HL-60 (cell line): ENCODE measurements at places on chromosomes 16 and 17.

DNA sequence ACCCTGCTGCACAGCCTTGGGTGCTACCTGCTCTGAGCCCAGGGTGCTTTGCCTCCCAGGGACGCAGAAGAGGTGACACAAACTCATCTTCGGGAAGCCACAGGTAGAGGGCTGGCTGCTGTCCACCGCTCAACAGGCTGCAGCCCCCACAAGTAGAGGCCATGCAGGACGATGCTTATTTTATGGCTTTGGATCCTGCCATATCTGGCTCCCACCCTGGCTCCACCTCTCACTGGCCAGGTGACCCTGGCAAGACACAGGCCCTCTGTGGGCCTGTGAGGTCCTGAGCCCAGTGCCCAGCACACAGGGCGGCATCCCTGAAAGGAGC, 11.3 kb upstream of the BCAR1 start:
- DNase-seq: no peak

- peak; percentile 7 for DNase-seq
Observed at GRCh38 chr16:80931801-80932707, 74.6 kb downstream of the CMC2 start.

DNA sequence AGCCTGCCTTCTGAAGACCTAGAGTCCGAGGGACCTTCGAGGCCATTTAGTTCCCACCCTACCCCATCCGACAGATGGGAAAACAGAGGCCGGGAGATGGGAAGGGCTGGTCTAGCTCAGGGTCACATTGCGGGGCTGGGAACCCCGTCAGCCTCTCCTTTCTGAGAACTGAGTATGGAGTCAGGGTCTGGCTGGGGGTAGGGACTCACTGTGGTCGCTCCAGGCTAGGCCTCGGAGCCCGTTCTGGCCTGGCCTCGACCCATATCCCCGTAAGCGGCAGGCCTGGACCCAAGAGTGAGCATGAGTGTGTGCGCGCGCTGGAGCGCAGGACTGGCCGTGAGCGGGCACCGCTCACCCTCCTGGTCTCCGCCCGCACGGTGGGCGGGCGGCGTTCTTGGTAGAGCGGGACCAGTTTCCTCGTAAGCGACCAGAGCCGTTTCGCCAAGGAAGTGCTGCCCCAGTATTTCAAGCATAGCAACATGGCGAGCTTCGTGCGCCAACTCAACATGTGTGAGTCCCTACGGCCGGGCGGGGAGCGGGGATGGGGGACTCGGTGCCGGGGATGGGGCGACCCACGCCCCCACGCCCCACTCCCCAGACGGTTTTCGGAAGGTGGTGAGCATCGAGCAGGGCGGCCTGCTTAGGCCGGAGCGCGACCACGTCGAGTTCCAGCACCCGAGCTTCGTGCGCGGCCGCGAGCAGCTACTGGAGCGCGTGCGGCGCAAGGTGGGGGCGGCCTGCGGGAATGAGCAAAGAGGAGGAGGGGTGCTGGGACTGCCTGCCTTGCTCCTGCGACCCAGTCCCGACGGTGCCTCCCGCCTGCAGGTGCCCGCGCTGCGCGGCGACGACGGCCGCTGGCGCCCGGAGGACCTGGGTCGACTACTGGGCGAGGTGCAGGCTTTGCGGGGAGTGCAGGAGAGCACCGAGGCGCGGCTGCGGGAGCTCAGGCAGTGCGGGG, 855 bp downstream of the HSF4 start:
- DNase-seq: no peak

DNA sequence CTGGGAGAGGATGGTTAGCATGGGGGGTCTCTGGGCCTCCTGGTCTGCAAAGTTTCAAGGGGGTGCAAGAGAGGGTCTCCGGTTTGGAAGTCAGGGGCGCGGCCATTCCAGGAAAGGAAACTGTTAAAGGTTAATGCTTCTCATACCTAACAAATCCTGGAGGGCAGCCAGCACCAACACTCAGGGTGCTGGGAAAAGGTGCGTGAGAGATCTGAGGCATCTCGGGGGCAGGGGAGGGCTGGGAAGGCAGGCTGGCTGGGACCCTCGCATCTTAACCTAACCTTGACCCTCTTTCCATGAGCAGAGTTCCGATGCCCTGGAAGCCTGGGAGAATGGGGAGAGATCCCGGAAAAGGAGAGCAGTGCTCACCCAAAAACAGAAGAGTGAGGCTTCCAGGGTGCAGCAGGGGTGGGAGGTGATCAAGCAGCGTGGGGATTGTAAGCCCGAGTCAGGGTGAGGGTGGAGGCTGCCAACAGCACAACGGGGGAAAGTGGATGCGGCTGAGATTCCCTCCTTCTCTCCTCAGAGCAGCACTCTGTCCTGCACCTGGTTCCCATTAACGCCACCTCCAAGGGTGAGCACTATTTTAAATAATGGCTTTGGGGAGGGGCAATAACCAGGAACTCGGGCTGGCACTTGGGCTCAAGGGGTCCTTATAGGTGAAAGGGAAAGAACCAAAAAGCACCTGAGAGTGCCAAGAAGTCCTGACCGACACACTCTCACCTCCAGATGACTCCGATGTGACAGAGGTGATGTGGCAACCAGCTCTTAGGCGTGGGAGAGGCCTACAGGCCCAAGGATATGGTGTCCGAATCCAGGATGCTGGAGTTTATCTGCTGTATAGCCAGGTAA, 996 bp downstream of the TNFSF13 start:
- peak; percentile 22 for DNase-seq

GRCh38 chr16:84896847-84897246, 77.1 kb downstream of the CRISPLD2 start:
- DNase-seq: no peak

GRCh38 chr17:36657763-36658490, 56.5 kb downstream of the MRM1 start:
- no peak for DNase-seq

- no peak for DNase-seq
Observed at GRCh38 chr17:32976605-32977004, 15.0 kb upstream of the SPACA3 start.

GRCh38 chr17:64547319-64547718, 40.5 kb downstream of the CEP95 start:
- no peak for DNase-seq

DNA sequence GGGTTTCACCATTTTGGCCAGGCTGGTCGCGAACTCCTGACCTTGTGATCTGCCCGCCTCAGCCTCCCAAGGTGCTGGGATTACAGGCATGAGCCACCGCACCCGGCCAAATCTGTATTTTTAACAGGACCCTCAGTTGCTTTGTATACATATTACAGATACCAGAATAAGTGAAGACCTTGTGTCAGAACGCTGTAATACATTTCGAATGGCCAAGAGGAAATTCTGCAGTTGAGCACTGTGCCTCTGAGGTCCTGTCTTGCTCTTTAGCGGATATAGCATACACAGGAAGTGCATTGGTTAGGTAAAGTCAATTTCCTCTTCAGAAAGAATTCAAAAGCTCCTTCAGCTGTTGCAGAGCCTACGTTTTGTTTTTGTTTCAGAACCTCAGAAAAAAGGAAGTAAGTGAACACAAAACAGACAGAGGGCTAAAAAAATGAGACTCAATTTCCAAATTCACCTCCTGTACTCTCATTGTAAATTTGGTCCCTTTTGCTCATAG, 15.7 kb downstream of the CRLF3 start:
- peak; percentile 61 for DNase-seq

DNA sequence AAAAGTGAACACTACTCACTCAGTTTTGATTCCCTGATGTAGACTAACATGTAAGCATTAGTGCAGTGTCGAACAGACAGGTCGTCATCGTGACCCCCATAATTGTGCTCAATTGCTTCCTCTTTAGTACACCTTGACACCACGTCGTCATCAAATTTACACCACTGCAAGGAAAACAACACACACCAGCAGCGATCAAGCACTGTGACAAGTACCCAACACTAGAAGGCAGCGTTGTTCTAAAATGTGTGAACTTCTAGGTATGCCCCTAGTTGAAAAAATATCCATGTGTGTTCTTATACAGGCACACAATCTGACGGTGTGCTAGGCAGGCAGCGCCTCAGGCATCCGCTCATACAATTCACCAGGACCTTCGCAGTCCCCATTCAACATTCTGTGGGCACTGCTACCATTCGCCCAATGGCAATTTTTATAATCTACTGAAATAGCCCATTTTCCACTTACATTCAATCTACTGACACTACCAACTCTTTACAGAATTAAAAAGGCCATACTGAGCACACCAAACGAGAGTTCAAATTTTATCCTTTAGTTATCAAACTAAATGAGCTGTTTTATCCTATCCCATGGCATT, 23.1 kb downstream of the LITAFD start:
- no peak for DNase-seq

GRCh38 chr17:75078284-75079022, 9.3 kb upstream of the SLC16A5 start:
- no peak for DNase-seq

GRCh38 chr17:39410279-39410678, 8.9 kb upstream of the FBXL20 start:
- DNase-seq: no peak

GRCh38 chr17:21251337-21252010, 1.7 kb downstream of the NATD1 start:
- DNase-seq: no peak

DNA sequence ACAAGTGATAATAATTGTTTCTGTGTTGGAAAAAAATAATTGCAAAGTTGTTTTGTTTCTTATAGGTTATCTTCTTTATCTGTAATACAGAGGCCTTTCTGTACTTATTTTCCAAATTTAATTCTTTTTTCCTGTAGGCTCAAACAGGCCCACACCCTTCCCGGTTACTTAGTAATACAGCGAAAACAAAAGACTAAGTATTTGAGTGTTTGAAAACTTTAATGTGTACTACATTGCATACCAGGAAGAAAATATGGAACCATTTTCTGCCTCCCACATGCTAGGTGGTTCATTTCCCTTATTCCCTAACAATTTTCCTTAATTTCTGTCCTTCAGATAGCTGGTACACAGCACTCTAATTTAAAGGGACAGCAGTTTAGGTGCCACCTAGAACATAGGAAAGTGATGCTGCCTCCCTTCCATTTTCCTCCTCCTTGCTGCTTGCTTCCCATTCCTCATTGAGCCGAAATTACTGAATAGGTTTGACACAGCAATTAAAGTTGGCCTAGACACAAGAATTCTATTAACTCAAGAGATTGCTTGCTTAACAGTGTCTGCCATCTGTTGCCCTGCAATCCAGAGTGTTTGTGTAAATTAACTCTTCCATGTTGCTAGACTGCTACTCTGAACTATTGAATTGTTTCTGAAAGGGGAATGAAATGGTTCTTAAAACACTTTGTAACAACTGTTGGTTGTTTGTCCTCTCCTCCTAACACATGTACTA, 24.2 kb downstream of the CYB5B start:
- DNase-seq: no peak

DNA sequence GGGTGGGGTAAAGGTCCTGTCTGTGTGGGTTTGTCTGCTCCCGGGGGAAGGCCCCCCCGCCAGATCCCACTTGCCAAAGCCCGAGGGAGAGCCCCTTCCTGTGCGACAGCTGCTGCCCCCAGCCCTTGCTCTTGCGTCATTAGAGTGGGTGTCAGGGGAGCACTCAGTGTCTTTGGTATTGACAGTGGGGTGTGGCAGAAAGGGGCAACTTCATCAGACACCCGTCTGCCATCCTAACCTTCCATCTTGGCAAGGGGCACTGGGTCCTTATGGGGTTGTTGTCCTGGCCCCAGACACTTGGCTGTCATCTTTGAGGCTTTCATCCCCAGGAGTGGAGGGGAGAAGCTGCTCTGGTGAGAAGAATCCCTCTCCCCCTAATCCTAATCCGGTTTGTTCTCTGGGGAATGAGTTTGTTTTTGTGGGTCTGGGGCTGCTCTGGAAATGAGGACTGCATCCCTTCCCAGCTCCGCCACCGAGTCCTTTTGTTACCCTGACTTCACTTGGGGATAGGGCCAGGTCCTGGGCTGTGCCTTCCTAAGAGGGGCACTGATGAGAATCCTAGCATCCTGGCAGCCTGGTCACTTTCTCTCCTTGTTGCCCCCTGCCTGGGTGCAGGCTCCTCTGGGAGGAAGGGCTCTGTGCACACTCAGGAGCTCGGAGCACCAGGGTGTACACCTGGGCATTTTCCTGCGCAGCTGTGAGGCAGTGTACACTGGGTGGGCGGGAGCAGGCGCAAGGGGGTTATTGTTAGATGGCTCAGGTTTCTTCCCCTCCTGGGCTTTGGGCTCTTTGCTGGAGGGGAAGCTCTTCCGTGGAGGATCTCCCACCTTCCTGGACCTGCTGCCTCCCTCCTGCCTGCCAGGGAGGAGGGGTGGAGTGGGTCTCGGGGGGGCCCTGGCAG, 21.1 kb downstream of the GJD3 start:
- no peak for DNase-seq

- no peak for DNase-seq
Observed at GRCh38 chr16:73186752-73187601, 139.0 kb upstream of the ZFHX3 start.

DNA sequence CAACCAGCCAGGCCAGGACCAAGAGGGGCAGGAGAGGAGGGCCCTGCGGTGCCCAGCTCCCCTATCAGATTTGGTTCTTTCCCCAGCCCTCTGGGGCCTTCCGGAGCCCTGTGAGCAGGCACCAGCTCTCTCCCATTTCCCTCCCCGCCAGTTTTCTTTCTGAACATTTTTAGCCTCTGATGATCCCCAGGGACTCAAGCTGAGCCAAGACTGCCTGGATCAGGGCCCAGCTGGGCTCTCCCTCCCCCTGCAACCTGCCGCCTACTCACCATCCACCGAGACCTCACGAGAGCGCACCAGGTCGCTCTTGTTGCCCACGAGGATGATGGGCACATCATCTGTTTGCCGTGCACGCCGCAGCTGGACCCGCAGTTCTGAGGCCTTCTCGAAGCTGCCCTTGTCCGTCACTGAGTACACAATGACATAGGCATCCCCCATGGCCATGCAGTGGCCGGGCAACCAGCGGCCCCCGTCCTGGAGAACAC, 2.0 kb downstream of the RRAD start:
- no peak for DNase-seq
